Hematopoietic multipotent progenitor cell treated with erythropoietin and hydrocortisone succinate and interleukin-3 and kit ligand, for 4 days (in vitro differentiated cells): ENCODE measurements at places on chromosomes 11 and 22.

GRCh38 chr11:8685306-8685705, 2.7 kb downstream of the RPL27A start:
- DNase-seq = no peak

GRCh38 chr11:35893796-35894475, 49.9 kb upstream of the LDLRAD3 start:
- no peak for DNase-seq

GRCh38 chr11:75325713-75326438, 25.6 kb downstream of the ARRB1 start:
- peak; percentile 63 for DNase-seq

GRCh38 chr11:81987829-81988472, 745.7 kb downstream of the FAM181B start:
- DNase-seq = peak; percentile 2

DNA sequence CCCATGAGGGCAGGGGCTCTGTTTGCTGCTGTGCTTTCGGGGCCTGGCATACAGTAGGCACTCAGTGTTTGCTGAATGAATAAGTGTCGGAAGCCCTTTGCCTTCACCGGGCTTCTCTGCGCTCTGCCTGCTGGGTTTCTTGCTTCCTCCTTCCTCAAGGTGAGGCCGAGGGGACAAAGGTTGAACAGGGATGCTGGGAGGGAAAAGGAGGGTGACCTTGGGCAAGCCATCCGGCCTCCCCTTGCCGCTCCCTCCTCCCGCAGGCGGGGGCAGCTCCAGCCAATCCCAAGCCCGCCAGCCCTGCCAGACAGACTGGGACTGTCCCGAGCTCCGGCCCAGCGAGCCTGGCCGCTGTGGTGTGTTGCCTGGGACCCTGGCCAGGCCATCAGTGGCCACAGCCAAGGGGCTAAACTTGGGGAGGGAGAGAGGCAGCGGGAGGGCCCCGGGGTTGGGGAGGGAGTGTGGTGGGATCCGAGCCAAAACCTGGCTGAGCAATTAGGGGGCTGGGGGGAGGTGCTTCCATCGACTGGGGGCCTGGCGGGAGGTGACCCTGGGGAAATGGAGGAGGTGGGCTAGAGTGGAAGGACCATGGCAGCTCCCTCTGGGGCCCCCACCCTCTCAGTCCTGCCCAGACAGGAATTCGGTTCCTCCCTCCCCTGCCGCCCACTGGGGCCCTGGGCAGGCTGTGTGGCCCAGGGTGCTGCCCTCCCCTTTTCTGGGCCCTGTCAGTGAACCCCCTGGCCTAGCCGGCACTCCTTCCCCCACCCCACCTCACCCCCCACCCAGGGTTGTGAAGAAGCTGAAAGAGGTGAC, 3.4 kb upstream of the RCOR2 start:
- no peak for DNase-seq

- no peak for DNase-seq
Measured at GRCh38 chr11:1479678-1480118, 6.9 kb downstream of the MOB2 start.

- DNase-seq = no peak
Measured at GRCh38 chr11:72582206-72583176, 91.7 kb downstream of the PDE2A start.

DNA sequence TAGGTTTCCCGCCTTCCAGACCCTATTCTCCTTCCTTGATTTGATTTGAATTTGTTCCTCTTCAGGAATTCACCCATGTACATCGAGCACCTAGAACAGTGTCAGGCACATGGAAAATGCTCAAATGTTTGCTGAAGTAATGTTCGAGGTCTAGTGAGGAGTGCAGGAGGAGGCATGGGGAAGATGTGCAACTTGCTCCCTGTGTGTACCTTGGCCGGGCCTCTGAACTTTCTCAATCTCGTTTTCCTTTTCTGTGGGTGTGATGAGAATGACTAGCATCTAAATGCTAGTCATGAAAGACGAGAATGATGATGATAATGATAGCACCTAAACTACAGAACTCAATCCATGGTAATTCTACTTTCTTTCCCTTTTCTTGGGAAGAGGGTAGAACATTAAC, 279.1 kb upstream of the PLET1 start:
- DNase-seq = no peak

GRCh38 chr11:104000798-104001197, 35.6 kb upstream of the DDI1 start:
- no peak for DNase-seq

GRCh38 chr22:30275625-30276024, 9.0 kb upstream of the OSM start:
- DNase-seq = no peak

GRCh38 chr11:20259506-20259905, 99.2 kb upstream of the DBX1 start:
- DNase-seq = no peak

DNA sequence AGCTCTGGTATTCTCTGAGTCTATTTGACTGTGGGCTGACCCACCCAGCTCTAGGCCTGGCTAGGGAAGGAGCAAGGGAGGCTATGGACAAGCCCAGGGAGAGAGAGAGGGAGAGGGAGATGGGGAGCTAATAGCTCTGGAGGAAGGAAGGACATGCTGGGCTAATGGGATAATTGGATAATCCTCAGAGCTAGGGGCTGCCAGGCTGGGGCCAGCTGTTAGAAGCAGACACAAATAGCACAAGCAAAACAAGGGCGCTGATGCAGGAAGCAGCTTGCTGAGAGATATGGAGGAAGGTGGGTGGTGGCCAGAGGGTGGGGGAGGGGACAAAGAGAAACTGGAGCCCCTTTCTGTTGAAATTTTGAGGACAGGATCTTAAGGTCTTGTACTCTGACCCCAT, 23.2 kb downstream of the ADORA2A start:
- peak; percentile 77 for DNase-seq

DNA sequence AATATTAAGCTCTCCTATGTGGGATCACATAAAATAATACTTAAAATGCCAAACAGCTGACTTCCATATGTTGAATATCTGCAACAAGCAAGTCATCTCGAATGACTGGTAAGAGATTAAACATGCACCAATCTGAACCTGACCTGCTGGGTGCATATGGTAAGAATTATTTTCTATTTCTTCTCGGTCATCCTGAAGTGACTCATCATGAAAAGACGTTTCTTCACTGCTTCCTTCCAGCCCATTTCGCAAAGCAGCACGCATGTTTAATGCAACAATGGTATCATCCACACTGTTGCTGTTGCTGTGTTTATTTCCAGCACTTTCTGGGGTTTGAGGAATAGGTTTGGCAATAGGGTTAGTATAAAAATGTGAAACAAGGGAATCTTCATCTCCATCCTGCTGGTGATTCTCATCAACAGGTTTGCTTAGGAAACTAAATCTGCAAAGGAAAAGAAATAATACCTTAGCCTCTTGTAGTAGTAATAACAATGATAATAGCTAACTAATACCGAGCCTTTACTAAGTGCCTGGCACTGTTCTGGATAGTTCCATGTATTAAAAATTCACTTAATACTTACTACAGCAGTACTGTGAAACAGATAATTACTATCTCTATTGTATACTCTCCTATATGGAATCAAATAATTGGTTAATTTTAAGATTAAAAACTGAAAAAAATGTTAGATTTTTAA, 52.0 kb upstream of the CHRNA10 start:
- DNase-seq = peak; percentile 46

DNA sequence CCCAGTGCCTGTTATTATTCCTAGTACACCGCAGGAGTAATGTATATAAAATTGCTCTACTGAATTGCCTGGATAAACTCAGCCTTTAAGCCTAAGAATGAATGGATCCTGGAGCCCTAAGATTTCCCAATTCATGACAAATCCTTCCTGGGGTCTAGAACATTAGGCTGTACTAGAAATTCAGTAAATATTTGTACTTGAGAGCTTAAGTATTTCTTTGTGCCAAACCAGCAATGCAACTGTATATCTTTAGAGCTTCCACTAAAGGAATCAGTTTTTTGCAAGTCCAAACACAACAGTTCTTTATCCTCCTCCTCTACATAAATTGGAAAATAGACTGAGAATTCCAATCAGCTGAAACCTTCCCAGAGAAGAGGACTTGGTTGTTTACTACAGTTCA, 65.6 kb downstream of the FAM168A start:
- no peak for DNase-seq

DNA sequence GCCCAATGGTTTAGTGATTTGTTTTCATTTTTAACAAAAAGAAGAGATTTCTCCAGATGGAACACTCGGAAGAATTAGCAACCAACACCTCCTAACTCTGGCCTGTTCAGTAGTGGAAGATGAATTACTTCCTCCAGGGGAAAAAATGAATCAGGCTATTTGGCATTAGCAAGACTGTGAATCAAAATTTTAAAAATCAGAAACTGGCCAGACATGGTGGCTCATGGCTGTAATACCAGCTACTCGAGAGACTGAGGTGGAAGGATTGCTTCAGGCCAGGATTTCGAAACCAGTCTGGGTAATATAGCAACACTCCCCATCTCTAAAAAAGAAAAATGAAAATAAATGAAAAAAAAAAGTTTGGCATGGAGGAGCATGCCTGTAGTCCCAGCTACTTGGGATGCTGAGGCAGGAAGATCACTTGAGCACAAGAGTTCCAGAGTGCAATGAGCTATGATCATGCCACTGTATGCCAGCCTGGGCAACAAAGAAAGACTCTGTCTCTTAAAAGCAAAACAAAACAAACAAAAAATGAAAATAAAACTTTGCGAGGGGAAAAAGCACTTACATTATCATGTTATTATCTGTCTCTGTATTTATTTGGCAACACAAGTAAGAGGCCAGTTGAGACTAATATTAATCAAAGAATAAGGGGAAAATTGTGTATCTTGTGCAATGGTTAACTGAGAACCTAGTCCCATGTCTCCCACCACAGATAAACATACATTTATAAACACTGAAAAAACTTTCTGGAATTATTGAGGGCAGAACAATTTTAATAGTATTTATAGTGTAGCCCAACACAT, 796.3 kb upstream of the ANO3 start:
- DNase-seq = no peak

GRCh38 chr22:32375678-32376450, 18.2 kb downstream of the RFPL3 start:
- no peak for DNase-seq

DNA sequence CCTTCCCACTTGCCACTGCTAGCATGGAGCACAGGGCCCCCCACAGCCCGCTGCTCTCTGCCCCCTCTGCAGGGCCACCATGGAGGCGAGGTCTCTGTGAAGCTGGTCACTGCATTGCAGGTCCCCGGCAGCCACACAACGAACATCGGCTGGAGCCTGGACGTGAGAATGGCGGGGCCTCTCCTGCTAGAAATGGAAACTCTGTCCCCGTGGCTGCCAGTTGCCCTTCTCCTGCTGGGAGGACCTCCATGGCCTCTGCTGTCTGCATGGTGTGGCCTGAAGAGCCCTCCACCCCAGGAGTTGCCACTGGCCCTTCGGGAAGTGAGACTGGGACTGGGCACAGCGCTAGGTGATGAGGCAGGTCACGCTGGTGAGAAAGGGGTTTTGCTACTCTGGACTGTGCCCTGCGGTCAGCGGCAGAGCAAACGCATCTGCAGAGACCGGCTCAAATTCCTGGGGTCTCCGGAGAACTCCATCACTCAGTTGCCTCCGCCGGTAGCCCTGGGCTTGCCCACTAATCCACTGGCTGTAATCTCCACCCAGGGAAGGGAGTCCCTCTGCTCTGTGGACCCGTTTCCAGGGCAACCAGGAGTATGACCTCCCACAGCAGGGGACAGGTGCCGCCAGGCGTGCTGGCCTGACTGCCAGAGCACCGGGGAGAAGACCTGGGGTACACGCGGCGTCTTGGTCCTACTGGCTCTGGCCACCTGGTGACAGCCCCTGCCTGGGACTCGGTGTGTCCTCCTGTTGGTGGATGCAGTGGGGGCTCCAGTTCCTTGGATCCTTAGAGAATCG, 806.3 kb downstream of the BRD1 start:
- DNase-seq = no peak

DNA sequence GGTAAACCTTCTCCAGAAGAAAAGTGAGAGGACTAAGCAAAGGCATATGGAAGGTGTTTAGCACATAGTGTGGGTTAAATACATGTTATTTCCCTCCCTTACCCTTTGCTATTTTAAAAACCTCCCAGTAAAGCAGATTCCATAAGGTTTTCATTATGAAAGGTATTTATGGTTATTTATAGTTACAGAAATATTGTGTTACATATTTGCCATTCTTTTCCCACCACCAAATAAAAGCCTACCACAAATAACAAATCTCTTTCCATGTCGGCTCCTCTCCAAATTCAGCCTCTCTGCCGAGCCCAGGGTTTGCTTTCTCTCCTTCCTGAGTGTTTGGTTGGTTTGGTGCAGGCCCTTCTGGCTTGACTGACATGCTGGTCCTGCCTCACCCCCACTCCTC, 64.4 kb downstream of the INSC start:
- no peak for DNase-seq

- DNase-seq = peak; percentile 65
Measured at GRCh38 chr22:24208012-24208749, 26.9 kb downstream of the SUSD2 start.

DNA sequence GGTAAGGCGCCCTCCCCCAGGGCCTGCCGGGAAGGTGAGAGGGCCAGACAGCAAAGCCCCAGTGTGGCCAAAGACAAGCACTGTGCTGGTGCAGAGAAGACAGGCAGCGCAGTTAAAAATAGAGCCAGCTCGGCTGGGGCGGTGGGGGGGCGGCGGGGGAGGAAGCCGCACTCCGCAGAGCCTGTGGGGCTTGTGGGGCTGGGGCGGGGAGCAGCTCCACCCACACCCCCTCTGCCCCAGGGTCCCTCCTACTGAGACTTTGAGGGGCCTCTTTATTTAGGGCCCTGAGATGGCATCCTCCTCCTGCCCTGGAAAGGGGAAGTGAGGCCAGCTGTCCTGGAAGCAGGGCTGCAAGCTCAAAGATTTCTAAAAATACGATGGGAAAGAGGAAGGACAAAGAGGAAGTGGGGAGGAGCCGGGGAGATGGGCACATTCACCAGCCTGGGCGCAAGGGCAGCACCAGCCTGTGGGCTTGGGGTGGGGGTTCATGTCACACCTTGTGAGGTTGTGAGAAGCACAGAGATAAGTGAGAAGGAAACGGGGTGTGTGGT, 2.6 kb downstream of the CYTH4 start:
- DNase-seq = peak; percentile 96

DNA sequence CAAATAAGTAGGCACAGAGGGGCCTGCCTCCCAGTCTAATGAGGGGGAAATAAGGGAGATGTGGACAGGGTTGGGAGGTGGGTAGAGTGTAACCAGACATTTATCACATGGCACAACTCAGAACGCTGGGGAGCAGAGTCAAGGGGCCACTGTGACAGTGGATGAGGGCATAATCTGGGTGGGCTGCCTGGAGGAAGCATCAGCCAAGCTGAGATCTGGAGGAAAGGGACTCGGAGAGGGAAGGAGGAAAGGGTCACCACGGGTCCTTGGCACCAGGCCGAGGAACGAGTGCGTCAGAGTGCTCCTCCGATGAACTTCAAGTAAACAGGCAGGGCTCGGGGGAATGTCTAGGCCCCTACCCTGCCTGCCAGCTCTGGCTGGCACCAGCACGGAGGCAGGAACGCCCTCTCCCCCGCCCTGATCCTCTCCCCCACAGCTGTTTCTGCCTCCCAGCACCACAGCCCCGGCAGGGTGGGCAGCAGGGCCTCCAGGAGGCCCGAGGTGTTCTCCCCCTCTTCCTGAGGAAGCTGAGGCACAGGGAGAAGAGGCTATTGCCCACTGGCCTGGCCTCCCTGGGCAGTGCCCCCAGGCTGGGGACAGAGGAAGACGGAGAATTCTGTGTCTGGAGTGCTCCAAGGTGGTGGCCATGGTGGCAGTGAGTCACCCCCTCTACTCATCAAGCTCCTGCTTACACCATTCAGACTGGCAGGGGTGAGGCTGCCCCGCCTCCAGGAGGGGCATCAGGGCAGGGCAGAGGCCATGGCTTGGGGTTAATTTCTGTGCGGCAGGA, 4.2 kb downstream of the ALDH3B1 start:
- DNase-seq = peak; percentile 83

GRCh38 chr22:33569018-33569417, 351.3 kb downstream of the LARGE1 start:
- no peak for DNase-seq

- DNase-seq = no peak
Measured at GRCh38 chr11:116446048-116446941, 326.5 kb downstream of the BUD13 start.
